Effector CD8-positive, alpha-beta T cell (primary cell): ENCODE measurements at places on chromosomes 2 and 18.

DNA sequence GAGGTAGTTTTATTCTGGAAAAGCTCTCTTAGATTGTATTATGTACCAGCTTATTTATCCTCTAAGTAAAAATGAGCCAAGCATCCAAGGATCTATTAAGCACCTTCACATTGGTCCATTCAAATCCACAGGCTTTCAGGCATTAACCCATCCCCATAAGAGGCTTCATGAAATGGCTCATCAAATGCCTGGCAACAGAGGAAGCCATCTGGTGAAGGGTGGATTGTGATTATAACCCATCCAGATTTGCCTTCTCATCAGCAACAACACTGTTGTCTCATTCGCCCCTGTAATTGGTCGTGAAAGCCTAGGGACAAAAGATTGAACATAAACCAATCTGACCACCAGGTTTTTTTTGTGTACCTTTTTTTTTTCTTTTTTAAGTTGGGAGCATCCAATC is 134.3 kb upstream of the TACR1 start:
- DNase-seq, result no peak

DNA sequence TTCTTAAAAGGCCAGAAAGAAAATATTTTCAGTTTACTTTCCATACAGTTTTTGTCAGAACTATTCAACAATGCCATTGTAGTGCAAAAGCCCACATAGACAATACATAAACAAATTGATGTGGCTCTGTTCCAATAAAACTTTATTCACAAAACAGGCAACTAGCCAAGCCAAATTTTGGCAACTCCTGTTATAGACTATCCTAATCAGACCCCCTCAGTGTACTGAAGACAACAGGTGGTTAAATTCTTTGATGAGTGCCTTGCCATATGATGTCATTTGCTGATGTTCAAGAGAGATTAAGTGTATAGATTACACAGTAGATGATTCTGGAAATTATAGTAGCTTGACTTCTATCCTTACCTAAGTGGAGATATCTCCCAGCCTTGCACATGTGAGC is 83.4 kb downstream of the FANCL start:
- no peak for DNase-seq

GRCh38 chr2:71070294-71071093 is 2.0 kb downstream of the NAGK start:
- no peak for DNase-seq

- DNase-seq, result no peak
Measured at GRCh38 chr2:173715441-173715840, 249.7 kb downstream of the SP3 start.

DNA sequence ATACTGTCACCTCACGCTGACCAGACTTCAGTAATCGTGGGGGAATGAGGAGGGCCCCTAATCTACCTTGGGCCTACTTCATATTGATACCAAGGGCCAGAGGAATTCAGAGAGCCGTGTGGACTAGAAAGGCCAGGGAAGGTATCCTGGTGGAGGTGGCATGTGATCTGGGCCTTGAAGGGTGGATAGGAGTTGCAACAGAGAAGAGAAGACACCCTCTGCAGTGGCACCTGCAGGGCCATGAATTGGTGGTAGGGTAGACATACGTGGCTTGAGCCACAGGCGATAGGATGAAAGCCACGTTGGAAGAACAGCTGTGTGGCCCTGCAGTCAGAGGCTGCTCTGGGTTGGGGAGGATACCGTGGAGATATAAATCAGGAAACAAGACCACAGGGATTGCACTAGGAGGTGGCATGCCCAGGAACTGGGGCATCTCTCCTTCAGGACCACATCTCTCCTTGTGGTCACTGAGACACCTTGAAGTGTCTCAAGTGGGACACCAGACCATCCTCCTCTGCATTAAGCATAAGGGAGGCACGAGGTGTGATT is 141.4 kb downstream of the CYP26B1 start:
- DNase-seq, result no peak

GRCh38 chr2:38265461-38265860 is 111.6 kb downstream of the ATL2 start:
- DNase-seq, result no peak

GRCh38 chr2:72454189-72454588 is 306.5 kb upstream of the CYP26B1 start:
- no peak for DNase-seq

- DNase-seq, result no peak
Measured at GRCh38 chr2:143420313-143420712, 291.1 kb downstream of the ARHGAP15 start.

- DNase-seq, result no peak
Measured at GRCh38 chr2:212626371-212626918, 87.8 kb upstream of the ERBB4 start.

- no peak for DNase-seq
Measured at GRCh38 chr2:86584151-86584913, 21.1 kb upstream of the CHMP3 start.

- no peak for DNase-seq
Measured at GRCh38 chr2:10900216-10901109, 11.3 kb upstream of the KCNF1 start.

DNA sequence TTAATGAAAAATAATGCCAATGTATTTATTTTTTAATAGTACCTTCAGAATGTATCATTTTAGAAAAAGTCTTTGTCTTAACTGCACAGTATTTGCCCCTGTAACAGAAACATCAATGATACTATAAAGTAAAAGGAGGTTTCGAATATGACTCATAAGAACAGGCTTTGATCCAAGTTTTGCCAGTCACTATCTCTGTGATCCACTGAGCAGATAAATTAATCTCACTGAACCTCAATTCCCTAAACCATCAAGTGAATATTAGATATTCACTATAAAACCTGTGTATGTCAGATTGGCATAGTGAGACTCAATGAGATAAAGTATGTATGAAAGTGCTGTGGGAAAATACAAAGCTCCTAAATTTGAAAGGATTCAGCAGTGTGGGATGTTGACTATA is 292.1 kb downstream of the EXOC6B start:
- DNase-seq, result no peak

DNA sequence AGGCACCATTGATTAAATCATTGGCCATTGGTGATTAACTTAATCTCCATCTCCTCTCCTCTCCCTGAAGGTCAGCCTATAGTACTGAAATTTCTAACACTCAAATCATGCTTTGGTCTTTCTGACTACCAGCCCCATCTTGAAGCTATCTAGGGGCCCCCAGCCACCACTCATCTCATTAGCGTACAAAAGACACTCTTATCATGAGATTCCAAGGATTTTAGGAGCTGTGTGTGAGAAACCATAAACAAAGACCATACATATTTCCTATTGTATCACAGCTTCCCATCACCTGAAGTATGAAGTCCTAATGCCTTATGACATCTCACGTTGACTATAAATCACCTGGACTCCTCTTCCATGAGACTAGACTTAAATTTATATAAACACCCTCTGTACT is 94.0 kb upstream of the B3GNT2 start:
- no peak for DNase-seq

GRCh38 chr18:9082711-9083510 is 19.6 kb upstream of the NDUFV2 start:
- no peak for DNase-seq

- DNase-seq, result no peak
Measured at GRCh38 chr2:158610059-158610458, 153.3 kb downstream of the PKP4 start.

DNA sequence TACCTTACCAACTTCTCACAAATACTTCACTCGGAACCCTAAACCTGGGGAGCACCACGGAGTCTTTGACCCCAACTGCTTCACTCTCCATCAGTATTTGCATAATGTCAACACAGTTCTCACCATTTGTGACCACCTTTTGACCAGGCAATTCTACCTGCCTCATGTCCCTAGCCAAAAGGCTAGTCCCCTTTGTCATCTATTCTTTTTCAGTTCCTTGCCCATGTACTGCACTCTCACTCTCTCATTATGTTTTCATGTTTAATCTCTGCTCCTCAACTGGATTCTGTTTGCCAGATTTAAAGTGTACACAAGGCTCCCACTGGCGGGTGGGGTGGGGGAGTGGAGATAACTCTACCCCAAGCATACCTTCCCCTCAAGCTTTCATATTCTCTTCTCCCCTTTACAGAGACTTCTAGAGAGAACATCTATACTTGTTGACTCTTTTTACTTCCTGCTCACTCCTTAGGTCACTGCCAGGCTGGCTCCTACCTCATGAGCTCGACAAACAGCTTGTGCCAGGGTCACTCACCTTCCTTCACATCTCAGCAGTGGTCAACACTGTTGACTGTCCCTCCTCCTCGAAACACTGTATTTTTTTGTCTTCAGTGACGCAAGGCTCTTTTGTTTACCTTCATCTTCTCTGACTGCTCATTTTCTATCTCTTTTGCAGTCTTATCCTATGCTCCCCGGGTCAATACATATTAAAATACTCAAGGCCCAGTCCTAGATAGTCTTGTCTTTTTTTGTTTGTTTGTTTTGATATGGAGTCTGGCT is 88.7 kb upstream of the MAP4K3 start:
- DNase-seq, result no peak

DNA sequence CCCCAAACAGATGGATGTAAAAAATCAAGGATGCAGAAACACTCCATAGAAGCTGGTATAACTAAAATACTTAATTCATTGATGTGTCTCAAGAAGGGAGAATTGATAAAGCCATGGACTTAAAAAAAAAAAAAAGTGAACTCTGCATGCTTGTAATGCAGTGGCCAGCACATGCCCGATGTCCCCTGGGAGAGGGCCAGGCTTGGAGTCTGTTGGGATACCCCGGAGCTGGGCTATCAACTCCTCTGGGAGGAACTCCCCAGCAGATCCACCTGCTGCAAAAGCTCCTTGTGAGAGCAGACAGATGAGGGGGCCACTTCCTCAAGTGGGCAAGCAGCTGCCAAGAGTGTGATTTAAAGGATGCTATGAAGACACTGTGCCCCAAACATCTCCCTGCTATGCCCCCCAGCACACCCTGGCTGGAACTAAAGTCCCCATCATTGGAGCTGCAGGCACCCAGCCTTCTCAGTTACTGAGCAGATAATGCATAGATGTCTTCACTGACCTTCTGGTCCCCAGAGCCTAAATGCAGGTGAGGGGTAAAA is 311.5 kb upstream of the ID2 start:
- DNase-seq, result no peak

DNA sequence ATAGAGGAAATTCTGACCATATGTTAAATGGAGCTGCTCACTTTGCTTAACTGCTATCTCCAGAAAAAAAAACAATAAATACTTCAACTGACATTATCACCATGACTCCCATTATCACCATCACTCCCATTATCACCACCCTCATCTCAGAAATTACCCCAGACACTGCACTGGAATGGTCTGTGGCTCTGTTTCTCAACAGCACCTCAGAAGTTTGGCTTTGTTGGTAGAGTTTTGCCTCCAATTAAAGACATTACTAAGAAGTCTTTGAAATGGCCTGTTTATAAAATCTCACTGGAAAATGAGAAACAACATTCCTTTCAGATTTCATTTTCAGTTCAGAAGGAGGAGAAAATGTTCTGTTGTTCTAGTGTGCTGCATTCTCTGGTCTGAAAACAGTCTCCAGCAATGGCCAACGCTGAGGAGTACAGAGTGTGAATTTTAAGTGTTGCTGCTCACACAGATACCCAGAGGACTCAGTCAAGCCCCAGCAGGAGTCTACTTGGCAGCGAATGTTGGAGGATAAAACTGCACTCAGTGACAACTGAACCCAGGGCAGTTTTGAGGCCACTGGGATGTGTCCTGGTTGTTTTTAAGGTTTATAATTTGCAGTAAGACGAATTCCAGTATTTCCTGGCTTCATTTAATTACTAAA is 364.5 kb upstream of the CDH2 start:
- no peak for DNase-seq

DNA sequence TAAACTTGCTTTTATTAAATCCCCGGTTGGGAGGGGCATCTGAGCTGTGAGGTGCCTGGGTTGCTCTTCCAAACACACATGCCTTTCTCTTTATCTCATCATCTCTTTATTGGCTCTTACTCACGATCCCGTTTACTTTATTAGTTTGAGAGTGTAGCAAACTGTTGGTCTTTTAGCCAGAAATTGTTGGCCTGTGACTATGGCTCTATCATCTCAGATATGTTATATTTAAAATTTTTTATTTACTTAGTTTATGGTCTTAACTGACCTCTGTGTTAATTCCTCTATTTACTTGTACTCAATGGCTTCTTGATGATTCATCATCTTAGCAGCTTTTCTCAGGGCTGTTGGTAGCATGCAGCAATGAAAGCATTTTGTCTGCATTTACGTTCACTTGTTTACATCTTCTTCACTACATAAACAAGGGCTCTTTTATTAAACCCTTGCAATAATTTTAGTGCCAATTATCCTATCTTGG is 408.4 kb downstream of the HRH4 start:
- DNase-seq, result no peak

DNA sequence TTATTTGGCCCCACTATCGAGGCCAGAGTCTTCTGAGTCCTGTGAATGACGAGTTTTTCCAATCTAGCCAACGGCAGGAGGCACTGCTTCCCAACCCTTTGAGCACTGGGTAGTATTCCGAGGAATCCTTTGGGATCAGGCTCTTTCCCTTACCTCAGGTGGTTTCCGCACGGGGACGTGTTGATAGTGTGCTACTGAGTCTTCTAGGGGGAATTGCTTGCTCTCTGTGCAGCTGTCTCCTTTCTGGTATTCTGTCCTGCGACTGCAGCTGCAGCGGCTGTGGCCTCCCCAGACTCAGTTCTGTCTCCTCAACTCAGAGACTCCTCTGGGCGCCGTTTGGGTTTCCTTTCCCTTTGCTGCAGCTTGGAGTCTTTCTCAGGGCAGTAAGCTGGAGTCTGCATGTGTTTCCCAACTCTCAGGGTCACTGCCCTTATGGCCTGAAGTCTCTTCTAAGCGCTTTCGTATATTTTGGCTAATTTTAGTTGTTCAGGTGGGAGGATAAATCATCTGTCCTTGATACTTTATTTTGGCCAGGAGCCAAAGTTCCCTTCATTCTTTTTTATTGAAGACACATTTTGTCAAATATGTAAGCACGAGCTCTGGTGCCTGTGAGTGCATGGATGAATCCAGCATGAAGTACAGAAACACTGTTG is 118.4 kb downstream of the MAP4K4 start:
- DNase-seq, result no peak

DNA sequence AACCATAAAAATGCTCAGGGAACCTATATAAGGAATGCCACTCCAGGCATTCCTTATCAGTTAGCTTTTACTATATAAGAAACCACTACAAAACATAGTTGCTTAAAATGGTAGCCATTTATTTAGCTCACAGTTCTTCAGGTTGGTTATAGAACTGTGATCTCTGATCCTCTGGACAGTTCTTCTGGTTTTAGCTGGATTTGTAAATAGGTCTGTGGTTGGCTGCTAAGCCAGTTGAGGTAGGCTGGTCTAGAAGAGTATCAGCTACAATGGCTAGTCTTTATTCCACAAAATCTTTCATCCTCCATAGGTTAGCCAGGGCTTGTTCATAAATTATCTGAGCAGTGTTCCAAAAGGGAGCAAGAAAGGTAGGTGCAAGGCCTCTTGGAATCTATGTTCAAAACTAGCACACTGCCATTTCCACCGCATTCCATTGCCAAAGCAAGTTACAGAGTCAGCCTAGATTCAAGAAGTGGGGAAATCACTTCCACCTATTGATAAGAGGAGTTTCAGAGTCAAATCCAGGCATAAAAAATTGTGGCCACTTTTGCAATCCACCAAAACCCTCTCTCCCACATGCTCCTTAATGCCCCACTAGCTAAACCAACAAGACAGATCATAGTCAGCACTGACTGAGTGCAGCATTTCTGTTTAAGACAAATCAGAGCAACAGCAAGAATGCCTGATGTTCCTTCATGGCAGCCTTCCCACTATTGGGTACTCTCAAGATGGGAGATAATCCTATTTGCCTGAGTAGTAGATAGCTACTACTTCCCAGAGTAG is 146.4 kb downstream of the IRS1 start:
- no peak for DNase-seq
